ENCODE measurements at places on chromosomes 4 and X.
A peak's percentile ranks its signal among the peaks of the same experiment; 100 is the strongest.

- peak; percentile 32 for DNase-seq
These were observed 161.8 kb downstream of the DCLK2 start for GRCh38 chr4:150240011-150240410.

DNA sequence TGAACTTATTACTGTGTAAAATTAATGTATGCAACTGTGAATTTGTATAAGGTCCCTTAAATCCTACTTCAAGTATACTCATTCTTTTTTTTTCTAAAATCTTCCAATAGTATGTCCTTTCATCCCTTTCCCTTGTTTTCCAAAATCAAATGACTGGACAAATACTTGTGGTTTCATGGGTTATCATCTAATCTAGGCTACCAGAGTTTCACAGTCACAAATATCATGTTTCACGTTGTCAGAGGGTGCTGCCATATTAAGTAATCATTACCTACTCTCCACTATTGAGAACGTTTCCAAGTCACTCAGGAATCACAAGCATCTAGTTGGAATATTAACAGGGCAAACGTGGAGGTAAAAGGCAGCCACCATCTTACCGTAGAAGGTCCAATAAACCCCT lies 1235.0 kb upstream of the TENM3 start:
- DNase-seq, result peak; percentile 5

DNA sequence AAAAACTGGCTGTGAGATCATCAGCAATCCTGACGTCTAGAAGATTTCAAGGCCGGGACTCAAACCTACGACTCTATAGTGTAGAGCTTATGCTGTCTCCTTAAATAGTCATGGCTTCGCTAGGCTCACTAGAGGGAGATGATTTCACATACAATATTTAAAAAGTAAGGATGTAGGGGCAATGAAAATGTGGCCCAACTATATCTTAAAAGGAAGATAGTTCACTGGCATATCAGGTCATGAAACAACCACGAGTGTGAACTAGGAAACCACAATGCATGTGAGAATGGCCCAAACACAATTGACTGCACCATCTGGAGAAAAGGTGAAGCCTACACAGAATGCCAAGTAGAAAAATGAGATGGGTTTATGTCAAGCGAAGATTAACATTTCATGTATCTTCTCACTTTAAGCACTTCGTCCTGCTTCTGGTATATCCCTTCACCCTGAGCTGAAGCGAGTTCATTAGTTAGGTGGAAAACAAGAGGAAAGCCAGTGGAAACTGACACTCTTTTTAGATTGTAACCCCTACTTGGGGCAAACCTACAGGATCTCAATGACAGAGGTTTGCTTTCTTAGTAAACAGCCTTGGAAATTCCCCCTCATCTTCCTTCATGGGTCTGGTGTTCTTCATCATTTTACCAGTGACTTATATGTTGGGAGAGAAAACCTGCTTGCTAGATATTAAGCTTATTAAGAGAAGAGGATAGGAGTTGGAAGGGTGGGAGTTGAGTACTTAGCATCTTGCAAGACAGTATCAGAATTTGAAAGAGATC lies 17.4 kb downstream of the FAM9C start:
- DNase-seq, result no peak

- DNase-seq, result no peak
These were observed 78.4 kb upstream of the MAP3K15 start for GRCh38 chrX:19593690-19594089.

DNA sequence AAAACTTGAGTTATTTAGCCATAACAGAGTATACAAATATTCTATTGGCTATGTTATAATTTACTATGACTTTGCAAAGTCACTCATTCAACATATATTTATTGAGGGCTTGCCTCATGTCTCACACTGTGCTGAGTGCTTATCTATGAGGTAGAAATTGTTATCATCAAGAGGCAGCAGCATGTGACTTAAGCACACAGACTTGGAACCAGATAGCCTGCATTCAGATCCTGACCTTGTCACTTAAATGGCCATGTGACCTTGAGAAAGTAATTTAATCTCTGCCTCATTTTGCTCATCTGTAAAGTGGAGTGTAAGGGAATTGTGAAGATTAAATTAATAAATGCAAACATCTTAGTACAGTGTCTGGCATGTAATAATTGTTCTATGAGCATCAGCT lies 10.1 kb upstream of the EXOSC9 start:
- DNase-seq, result no peak
